Neural progenitor cell (in vitro differentiated cells): ENCODE measurements at places on chromosomes 7 and 10. TPM values are rescaled to one million over a fixed set of nuclear protein-coding genes. Genes with fewer than 3 reads are reported as not detected.

GRCh38 chr10:14889318-14889717 lies 10.7 kb downstream of the SUV39H2 start:
- no peak for DNase-seq
- H3K4me1 ChIP-seq, result peaks cover 31% of the 10 kb centered on the region
- no peaks in the 10 kb centered on the region for H3K27me3 ChIP-seq
- peaks cover 13% of the 10 kb centered on the region for H3K36me3 ChIP-seq
- H3K27ac ChIP-seq, result peak overlapping the region; percentile 29
- H3K4me3 ChIP-seq, result no peak overlapping the region

DNA sequence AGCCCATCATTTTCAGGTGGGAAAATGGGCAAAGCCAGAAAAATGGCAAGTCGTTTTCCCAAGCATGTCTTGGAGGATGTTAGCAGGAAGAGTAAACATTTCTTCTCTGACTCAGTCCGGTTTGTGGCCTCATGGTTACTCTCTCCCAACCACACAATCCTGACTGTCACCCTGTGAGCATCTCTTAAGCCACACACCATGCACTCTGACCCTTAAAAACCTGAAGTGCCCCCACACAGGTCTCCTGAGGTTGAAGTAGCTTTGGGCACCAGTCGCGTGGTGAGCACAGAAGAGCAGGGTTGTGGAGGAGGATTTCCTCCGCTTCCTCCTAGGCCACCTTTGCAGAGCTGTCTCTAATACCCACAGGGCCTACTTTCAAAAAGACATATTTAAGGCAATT lies 387.3 kb upstream of the NPVF start:
- H3K4me3 ChIP-seq, result no peak overlapping the region
- H3K27me3 ChIP-seq, result no peaks in the 10 kb centered on the region
- DNase-seq, result no peak
- no peaks in the 10 kb centered on the region for H3K4me1 ChIP-seq
- H3K27ac ChIP-seq, result no peak overlapping the region
- H3K36me3 ChIP-seq, result no peaks in the 10 kb centered on the region

GRCh38 chr7:105173586-105173985 lies 159.6 kb downstream of the KMT2E start:
- H3K4me1 ChIP-seq, result no peaks in the 10 kb centered on the region
- no peak overlapping the region for H3K27ac ChIP-seq
- no peak for DNase-seq
- H3K4me3 ChIP-seq, result no peak overlapping the region
- no peaks in the 10 kb centered on the region for H3K27me3 ChIP-seq

EFCAB10 gene
- 1.1 and 5.0 TPM in 2 replicates for total RNA-seq

PNLIPRP1 gene
- total RNA-seq, result not detected in 2 replicates

ZNF25 gene
- total RNA-seq, result 3.3 and 4.8 TPM in 2 replicates

DNA sequence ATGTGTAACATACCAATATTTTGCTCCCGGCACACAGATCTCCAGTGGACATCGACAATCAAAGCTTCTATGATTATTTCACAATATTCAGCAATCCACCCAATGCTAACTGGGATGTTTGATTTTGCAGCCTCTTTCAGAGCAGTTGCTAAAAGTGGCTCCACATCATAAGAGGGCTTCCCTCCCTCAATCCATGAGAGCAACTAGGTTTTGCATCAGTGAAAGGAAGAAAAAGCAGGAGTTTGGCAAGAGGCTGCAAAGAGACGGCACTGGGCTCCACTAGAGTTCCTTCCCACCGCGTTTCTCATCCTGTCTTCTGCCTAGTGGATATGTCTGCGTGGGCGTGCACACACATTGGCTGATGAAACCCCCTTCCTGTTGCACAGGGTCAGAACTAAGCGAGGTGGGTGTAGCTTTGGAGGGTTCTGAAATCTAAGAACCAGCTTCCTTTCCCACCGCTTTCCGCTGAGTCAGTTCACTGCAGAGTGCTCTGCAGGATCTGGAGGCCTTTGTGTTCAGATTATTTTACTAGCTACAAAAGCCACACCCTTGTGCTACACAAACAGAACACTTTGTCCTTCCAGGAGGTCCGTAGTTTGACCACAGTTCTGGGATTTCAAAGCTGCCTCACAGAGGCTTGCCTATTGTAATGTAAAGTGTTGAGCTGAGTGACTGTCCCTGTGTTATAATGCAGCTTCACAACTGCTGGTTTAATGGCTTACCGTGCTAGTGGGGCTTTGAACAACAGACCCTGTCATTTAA lies 28.1 kb downstream of the ARL4A start:
- no peaks in the 10 kb centered on the region for H3K36me3 ChIP-seq
- H3K27ac ChIP-seq, result peak overlapping the region; percentile 97
- peak; percentile 94 for DNase-seq
